ENCODE measurements at places on chromosomes 7 and 10.

GRCh38 chr10:129441372-129442009 lies 25.6 kb upstream of the MGMT start:
- DNase-seq: no peak

- no peak for DNase-seq
Measured at GRCh38 chr10:128059266-128059981, 66.8 kb downstream of the MKI67 start.

DNA sequence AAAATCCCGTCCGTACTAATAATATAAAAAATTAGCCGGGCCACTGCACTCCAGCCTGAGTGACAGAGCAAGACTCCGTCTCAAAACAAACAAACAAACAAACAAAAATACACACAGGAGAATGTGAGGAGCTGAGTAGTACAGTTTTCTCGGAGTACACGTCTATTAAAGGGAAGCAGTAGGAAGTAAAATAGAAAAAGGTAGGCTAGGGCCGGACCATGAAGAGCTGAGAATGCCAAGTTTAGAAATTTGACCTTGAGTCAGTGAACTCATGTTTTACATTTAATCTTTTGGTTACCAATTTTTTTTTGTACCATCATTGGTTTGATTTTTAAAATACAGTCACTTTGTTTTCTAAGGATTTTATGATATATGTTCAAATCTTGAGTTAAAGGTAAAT lies 64.1 kb downstream of the KAT6B start:
- no peak for DNase-seq

DNA sequence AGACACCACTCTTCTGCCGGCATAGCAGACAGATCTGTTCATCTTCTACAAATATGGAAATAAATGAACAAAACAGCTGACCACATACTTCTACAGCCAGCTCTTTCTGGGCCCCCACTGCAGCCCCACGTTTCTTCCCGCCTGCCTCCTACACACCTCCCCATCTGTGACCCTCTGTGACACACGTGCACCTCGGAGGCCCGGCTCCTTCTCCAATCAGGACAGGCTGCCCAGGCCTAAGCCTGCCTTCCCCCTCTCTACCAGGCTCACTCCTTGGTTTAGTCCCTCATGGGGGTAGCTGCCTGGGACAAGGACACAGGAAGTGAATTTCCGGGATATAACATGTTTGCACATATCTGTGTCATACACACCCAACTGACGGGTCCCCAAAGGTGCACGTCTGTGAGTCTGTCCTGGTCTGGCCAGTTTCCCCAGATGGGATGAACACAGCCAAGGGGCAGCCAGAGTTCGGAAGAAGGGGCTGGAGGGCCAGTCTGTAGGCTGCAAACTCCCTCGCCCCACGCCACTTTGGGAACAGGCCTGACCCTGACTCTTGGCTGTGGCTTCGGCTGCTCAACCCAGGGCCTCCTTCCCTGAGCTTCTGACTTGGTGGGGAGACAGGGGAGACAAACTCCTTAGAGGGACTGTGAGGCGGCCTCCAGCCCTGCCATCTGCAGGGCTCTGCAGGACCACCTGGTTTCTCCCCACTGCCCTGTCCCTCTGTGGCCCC lies 30.3 kb downstream of the PITRM1 start:
- DNase-seq: no peak

DNA sequence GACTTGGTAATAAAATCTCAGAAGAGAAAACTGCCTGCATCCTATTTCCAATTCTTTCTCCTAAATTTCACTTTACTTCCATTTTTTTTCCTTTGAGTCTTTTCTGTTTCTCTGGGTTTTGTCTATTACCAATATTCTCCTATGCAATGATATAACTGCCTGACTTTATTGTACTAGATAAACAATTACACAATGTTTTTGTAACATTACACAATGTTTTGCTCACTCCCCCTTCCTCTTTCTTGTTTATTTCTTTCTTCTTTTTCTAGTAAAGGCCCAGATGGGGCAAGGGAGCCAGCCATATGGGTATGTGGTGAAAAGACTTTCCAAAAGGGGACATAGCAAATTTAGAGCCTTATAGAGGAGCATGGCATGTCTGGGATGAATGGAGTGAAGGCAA lies 278.7 kb upstream of the PHYHIPL start:
- DNase-seq: no peak

Measured in activated CD4-positive, alpha-beta memory T cell treated with anti-CD3 and anti-CD28 coated beads, Interleukin-2, amount 10 ng/mL, durations not matched to agents 7 days and 5 days (primary cell).